RKO (cell line): ENCODE measurements at places on chromosomes 16 and 17.
A peak's percentile ranks its signal among the peaks of the same experiment; 100 is the strongest.

- no peak for DNase-seq
These were observed 41.1 kb downstream of the KIAA0753 start for GRCh38 chr17:6599364-6599763.

GRCh38 chr16:19861811-19862327 lies 22.8 kb downstream of the GPRC5B start:
- DNase-seq: no peak

DNA sequence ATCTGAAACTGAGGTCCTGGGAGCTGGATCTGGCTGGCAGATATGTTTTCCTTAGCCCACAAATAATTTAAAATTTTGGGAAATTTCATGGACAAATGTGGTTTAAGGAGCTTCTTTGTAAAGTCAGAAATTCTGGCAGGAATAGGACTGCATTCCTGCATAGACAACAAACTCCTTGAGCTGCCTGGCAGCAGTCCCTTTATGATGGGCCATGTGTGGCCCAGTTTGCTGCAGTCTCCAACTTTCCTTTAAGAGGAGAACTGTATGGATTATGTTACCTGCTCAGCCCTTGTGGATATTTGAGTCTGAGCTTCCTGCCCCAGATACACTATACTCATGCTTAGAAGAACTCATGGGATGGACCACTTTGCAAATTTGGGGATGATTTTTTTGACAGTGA lies 48.5 kb upstream of the HS3ST2 start:
- no peak for DNase-seq

DNA sequence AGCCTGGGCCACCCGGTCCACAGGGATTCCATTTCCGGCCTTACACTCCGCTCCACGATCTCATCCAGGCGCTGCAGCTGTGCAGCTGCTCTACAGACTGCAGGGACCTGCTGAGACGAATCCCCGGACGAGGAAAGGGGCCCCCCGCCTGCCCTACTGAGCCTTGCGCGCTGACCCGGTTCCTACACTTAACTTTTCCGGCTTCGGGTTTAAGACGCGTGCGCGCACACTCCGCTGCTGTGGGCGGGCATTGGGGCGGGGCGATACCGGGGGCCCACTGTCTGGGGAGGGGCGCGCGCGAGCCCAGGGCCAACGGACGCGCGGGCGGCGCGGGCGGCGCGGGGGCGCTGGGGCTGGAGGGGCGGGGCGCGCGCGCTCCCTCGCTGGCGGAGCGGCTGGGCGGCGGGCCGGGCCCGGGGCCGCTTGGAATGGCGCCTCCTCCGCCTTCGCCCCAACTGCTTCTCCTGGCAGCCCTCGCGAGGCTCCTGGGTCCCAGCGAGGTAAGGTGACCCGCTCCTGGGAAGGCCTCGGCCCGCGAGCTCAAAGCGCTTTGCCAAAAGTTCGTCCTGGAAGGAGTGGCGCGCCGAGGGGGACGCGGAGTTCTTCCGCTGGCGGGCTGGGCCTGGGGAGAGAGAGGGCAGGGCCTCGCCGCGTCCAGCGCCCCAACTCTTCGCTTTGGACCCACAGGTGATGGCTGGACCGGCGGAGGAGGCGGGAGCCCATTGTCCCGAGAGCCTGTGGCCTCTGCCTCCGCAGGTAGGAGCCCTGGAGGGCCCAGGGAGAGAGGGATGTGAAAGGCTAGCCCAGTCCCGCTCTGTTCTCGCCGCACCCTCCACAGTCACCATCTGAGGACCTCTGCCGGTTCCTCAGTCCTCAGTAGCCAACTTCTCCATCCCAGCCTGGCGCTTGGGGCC lies at the start of gene TP53I13:
TSS of gene TP53I13 (plus strand) at position 371 of the 914 bp plus-strand sequence. CDS start at position 429, 58 bp downstream.
- DNase-seq: peak; percentile 90

GRCh38 chr17:27554152-27554551 lies 76.8 kb upstream of the LGALS9 start:
- no peak for DNase-seq

DNA sequence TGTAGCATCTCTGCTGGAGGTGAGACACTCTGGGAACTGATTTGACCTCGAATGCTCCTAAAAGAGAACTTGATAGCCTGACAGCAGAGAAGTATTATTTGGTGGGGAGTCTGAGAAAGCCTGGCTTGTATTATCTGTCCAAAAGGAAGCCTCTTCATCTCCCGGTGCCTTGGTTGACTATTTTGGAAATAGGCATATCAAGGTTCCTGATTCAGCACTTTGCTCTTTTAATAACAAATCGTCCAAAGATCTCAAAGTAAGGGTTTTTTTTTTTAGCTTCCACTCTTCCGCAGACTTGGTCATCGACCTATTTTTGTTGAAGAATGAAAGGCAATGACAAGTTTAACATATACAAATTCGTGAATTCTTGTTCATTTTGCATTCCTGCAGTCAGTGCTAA lies 14.8 kb downstream of the TMEM186 start:
- no peak for DNase-seq

GRCh38 chr17:7260151-7260550 lies 2.1 kb downstream of the CLDN7 start:
- DNase-seq: no peak
